Activated naive CD8-positive, alpha-beta T cell treated with anti-CD3 and anti-CD28 coated beads for 36 hours (primary cell): ENCODE measurements at places on chromosomes 16 and 17.

DNA sequence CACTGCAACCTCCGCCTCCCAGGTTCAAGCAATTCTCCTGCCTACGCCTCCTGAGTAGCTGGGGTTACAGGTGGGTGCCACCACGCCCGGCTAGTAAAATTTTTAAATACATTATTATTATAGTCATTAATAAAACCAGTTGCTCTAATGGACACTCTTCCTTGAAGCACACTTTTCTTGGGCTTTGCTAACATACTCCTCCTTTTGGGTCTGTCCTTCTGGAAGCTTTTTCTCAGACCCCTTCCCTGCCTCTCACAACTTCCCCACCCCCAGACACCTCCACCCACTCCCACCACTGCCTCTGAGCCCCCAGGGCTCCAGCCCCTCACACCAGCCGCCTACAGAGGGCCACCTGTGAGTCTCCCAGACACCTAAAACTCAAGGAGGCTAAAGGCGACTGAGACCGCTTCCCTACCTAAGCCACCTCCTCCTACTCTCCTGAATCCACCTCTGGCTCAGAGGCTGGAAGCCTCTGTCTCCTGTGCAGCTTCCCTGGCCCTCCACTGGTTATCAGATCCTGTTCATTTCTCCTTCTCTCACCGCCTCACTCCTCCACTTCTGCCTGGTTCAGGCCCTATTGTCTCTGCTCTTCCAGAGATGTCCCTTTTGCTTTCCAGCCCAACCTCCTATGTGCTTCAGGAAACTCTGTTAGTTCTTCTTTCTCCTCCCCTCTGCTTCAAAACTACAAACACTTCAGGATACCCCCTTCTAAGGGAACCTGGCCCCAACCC, 2.1 kb upstream of the CUEDC1 start:
- H3K27ac ChIP-seq, result no peak overlapping the region
- H3K36me3 ChIP-seq, result no peaks in the 10 kb centered on the region
- no peak overlapping the region for H3K4me3 ChIP-seq
- peaks cover 15% of the 10 kb centered on the region for H3K4me1 ChIP-seq

- H3K27ac ChIP-seq, result no peak overlapping the region
- no peaks in the 10 kb centered on the region for H3K36me3 ChIP-seq
- no peaks in the 10 kb centered on the region for H3K4me1 ChIP-seq
- peaks cover 4% of the 10 kb centered on the region for H3K27me3 ChIP-seq
- H3K4me3 ChIP-seq, result no peak overlapping the region
- no peak for DNase-seq
These were observed 108.9 kb downstream of the CDH13 start for GRCh38 chr16:82735673-82736091.

- DNase-seq, result peak; percentile 63
- H3K27ac ChIP-seq, result peak overlapping the region; percentile 48
- H3K4me3 ChIP-seq, result peak overlapping the region; percentile 79
- H3K27me3 ChIP-seq, result no peaks in the 10 kb centered on the region
These were observed 852 bp upstream of the HELZ start for GRCh38 chr17:67245694-67246402.

GRCh38 chr17:50312308-50312707, 33.6 kb upstream of the XYLT2 start:
- H3K4me3 ChIP-seq, result no peak overlapping the region
- H3K27ac ChIP-seq, result no peak overlapping the region
- no peaks in the 10 kb centered on the region for H3K36me3 ChIP-seq
- H3K27me3 ChIP-seq, result peaks cover 35% of the 10 kb centered on the region

DNA sequence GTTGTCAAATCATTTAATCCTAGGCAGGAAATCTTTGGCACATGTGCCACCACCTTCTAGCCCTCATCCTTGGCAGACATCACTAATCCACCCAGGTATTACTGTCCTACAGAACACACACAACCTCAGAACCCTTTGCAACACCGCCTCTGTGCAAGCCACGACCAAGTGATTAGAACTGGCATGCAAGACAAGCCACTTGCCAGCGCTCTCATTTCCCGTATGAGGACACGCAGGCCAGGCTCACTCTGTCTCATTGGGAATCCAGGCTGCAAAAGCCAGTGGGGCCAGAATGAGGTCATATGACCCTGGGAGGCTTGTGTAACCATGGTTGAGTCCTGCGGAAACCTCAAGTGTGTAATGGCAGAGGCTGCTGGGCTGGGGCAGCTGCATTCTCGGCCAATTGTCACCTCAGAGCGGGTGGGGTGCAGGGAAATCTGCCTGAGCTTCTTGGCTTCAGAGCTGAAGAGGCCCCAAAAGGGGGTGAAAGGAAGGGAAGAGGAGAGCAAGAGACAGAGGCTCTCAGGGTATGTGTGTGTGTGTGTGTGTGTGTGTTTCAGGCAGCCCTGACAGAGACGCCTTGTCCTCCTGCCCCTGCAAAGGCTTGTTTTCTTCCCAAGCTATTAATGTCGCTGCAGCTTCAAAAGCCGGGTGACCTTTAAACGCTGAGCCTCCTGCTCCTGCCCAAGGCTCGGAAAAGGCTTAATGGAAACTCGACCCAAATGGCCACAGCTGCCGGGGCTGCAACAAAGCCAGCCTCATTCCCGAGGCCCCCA, 43.2 kb upstream of the MRPS23 start:
- H3K27me3 ChIP-seq, result no peaks in the 10 kb centered on the region
- no peak overlapping the region for H3K4me3 ChIP-seq
- H3K4me1 ChIP-seq, result peaks cover 2% of the 10 kb centered on the region
- DNase-seq, result no peak
- H3K36me3 ChIP-seq, result no peaks in the 10 kb centered on the region

DNA sequence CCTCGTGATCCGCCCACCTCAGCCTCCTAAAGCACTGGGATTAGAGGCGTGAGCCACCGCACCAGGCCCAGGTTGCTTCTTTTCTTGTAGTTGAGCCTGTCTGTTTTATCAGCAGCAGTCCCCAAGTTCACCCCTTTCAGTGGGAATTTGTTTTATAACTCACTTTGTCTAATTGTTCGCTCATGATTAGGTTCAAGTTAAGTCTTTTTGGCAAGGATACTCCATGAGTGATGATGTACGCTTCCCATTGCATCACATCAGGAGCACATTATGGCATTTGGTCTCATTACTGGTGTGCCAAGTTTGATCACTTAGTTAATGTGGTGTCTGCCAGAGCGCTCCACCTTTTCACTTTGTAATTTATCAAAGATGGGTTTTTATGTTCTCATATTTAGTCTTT, 14.4 kb upstream of the GJD3 start:
- H3K36me3 ChIP-seq, result no peaks in the 10 kb centered on the region
- H3K4me1 ChIP-seq, result peaks cover 9% of the 10 kb centered on the region
- DNase-seq, result no peak

DNA sequence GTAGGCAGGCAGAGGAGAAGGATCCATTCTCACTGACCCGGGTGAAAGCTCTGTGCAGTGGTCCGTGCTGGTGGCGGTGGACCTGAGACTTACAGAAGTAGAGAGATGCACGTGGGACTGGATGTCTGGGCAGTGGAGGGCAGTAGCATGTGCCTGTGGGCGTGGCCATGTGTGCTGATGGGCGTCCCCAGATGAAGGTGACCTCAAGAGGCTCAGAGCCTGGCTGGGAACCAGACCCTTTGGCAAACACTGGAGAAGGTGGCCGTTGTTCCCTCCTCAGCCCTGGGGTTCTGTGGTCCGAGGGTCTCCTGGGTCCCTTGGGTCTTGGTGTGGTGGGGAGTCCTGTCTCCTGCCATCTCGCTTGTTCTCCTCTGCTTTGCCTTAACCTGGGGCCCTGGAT, 15.6 kb downstream of the WSCD1 start:
- H3K27ac ChIP-seq, result no peak overlapping the region
- no peak overlapping the region for H3K4me3 ChIP-seq
- no peak for DNase-seq
- H3K27me3 ChIP-seq, result peaks cover 6% of the 10 kb centered on the region
- no peaks in the 10 kb centered on the region for H3K36me3 ChIP-seq
- H3K4me1 ChIP-seq, result no peaks in the 10 kb centered on the region

- H3K4me3 ChIP-seq, result no peak overlapping the region
- H3K27me3 ChIP-seq, result peaks cover 35% of the 10 kb centered on the region
- H3K4me1 ChIP-seq, result peaks cover 9% of the 10 kb centered on the region
- H3K36me3 ChIP-seq, result no peaks in the 10 kb centered on the region
These were observed 24.2 kb downstream of the CRISPLD2 start for GRCh38 chr16:84844049-84844350.

DNA sequence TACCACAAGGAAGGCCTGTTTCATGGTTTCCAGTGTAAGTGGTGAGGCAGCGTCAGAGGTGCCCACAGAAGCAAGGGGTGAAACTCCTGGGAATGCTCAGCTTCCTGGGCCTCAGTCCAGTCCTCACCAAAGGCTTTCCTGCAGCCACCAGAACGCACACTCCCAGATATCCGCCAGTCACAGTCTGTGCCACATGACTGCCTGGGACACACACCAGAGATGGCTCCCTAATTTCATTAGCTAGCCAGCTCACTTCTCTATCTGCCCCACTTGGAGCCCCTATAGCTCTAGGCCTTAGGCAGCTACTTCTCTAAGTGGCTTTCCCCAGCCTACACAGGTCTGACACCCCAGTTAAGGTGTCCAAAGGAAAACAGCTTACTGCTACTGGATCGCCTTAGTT, 77.0 kb downstream of the CYTH1 start:
- H3K27me3 ChIP-seq, result no peaks in the 10 kb centered on the region
- H3K36me3 ChIP-seq, result peaks cover 17% of the 10 kb centered on the region
- peak overlapping the region; percentile 21 for H3K27ac ChIP-seq
- peaks cover 37% of the 10 kb centered on the region for H3K4me1 ChIP-seq

- H3K36me3 ChIP-seq, result peaks cover 2% of the 10 kb centered on the region
- no peaks in the 10 kb centered on the region for H3K27me3 ChIP-seq
- no peak overlapping the region for H3K27ac ChIP-seq
- no peak for DNase-seq
These were observed 218.1 kb downstream of the XYLT1 start for GRCh38 chr16:17252701-17253100.

- H3K4me3 ChIP-seq, result no peak overlapping the region
- no peaks in the 10 kb centered on the region for H3K4me1 ChIP-seq
- H3K27me3 ChIP-seq, result no peaks in the 10 kb centered on the region
- DNase-seq, result no peak
- H3K36me3 ChIP-seq, result peaks cover 14% of the 10 kb centered on the region
These were observed 1.4 kb upstream of the NRN1L start for GRCh38 chr16:67883146-67883871.

DNA sequence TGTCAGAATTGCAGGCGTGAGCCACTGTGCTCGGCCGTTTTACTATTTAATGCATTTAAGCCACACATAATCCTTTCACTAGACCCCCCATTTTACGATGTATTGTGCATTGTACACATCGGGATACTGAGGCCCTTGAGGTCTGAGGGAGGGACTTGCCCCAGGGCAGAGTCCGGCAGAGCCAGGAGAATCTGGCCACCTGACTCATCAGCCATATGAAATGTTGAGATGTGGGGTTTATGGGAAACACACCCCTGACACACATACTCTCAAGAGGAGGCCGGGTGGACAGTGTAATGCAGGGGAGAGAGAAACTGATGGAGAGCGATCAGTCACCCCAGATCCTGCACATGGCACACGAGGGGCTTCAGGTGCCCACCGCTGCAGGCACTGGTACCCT, 196.6 kb downstream of the ZNF423 start:
- no peak for DNase-seq
- no peaks in the 10 kb centered on the region for H3K36me3 ChIP-seq
- no peak overlapping the region for H3K27ac ChIP-seq
- H3K4me3 ChIP-seq, result no peak overlapping the region
- H3K27me3 ChIP-seq, result no peaks in the 10 kb centered on the region
- no peaks in the 10 kb centered on the region for H3K4me1 ChIP-seq

DNA sequence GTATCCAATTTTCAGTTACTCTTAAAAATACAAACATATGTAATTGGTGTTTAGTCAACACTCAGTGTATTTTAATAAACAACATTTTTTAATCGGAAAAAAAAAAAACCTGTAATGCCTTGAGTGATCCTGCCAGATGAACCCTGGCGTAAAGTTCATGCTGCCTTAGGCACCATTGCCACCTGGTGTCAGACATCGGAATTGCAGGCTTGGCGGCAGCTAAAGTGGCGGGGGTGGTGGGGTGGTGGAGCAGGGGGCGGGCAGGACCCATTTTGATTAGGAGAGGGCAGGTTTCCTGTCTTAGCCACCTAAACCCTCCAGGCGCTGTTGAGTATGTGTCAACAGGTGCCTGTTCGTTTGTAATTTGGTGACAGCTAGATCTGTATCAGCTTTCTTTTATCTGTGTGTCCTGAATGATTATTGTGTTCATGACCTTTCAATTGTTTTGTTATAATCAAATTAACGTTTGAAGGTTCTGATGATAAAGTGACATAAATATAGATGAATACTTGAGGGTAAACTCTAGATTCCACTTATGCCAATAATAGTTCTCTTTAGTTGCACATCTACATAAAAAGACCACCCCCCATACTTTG, 588.7 kb downstream of the CDH13 start:
- peaks cover 3% of the 10 kb centered on the region for H3K27me3 ChIP-seq
- no peak overlapping the region for H3K4me3 ChIP-seq
- DNase-seq, result peak; percentile 44
- no peaks in the 10 kb centered on the region for H3K36me3 ChIP-seq
- no peaks in the 10 kb centered on the region for H3K4me1 ChIP-seq

- no peak overlapping the region for H3K4me3 ChIP-seq
- no peak overlapping the region for H3K27ac ChIP-seq
- H3K27me3 ChIP-seq, result no peaks in the 10 kb centered on the region
These were observed 168.0 kb downstream of the AHSP start for GRCh38 chr16:31695667-31696066.

- H3K4me1 ChIP-seq, result peaks cover 8% of the 10 kb centered on the region
- H3K27me3 ChIP-seq, result peaks cover 69% of the 10 kb centered on the region
- no peaks in the 10 kb centered on the region for H3K36me3 ChIP-seq
These were observed at the start of gene TMEM100 for GRCh38 chr17:55722742-55723487. Gene TMEM100 (minus strand): TSS chr17:55722864. CDS start chr17:55721070, 1,794 bp downstream.

- no peak overlapping the region for H3K27ac ChIP-seq
- no peaks in the 10 kb centered on the region for H3K27me3 ChIP-seq
- no peaks in the 10 kb centered on the region for H3K4me1 ChIP-seq
- DNase-seq, result no peak
- H3K36me3 ChIP-seq, result no peaks in the 10 kb centered on the region
These were observed 28.9 kb downstream of the ABCA9 start for GRCh38 chr17:69031839-69032238.

DNA sequence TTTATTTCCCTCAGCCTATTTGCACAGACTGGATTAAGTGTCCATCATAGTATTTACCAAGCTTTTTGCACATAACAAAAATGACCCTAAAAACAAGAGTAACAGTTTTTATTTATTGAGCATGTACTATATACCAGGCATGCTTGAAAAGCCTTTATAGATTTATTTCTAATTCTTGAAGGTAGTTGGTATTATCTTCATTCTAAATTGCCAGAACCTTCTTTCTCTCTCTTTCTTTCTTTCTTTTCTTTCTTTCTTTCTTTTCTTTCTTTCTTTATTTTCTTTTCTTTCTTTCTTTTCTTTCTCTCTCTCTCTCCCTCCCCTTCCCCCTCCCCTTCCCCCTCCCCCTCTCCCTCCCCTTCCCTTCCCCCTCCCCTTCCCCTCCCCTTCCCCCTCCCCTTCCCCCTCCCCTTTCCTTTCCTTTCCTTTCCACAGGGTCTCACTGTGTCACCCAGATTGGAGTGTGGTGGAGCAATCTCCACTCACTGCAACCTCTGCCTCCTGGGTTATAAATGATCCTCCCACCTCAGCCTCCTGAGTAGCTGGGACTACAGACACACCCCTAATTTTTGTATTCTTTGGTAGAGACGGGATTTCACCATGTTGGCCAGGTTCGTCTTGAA, 310.9 kb upstream of the RBFOX1 start:
- H3K4me3 ChIP-seq, result no peak overlapping the region
- no peak for DNase-seq
- H3K36me3 ChIP-seq, result no peaks in the 10 kb centered on the region
- no peak overlapping the region for H3K27ac ChIP-seq
- no peaks in the 10 kb centered on the region for H3K27me3 ChIP-seq
- no peaks in the 10 kb centered on the region for H3K4me1 ChIP-seq

GRCh38 chr16:1158456-1159324, 5.8 kb downstream of the CACNA1H start:
- peaks cover 19% of the 10 kb centered on the region for H3K27me3 ChIP-seq
- H3K4me3 ChIP-seq, result no peak overlapping the region
- DNase-seq, result no peak
- H3K4me1 ChIP-seq, result no peaks in the 10 kb centered on the region
- no peak overlapping the region for H3K27ac ChIP-seq
